ENCODE measurements at places on chromosomes 13 and 19.

DNA sequence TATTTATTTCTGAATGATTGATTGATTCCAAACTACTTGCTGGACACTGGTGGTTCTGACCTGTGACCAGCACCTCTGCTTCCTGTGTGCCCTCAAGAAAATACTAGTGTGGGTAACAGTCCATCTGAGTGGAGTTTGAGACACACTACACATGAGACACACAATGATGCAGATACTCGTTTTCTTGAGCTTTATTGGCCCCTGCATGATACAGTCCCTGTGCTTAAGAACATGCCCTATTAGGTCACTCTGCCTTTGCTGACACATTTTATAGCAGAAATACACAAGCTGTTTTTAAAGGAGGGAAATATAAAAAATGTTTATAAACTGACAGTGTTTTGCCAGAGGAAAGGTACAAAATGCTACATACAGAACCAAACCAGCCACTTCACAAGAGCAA, 126.9 kb downstream of the STK24 start:
- no peak for DNase-seq

GRCh38 chr13:42703740-42704139, 77.6 kb upstream of the FAM216B start:
- no peak for DNase-seq

DNA sequence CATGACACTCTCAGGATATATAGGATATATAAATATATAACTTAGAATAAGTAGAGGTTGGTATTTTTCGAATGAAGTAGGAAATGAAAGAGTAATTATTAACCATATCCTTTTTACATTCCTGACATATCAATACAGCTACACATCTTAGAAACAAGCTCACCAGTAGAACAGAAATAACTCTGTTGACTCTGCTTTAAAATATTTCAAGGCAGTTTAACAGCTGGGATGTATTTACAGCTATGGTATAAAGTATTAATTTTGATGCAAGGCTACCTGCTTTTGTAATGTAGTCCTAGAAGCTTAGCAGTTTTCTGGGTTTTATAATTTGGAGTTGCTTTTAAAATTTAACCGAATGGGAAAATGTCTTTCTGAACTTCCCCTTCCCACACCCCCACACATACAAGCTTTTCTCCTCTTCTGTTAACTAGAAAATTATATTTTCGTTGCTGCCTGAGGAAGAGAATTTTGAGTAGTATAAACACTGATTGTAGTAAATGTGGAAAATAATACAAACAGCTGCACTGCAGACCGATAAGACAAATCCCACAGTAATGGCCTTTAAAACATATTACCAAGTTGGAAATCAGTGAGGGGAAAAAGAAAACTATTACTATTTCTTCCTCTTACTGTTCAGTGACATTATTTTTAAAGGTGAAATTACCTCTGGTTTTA, 147.7 kb downstream of the GGACT start:
- DNase-seq: no peak

DNA sequence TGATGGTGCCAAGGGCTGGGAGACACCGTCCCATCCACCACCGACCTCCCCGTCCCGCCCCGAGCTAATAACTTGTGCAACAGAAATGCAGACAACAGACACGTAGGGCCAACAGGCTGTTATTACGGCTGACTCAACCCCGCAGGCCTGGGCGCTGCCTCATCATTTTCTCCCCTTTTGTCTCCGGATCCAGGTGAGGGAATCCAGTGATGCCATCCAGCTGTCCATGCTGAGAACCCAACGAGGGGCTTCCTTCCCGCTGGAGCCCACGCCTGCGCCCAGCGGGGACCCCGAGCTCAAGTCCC, 6.4 kb upstream of the DIRAS1 start:
- no peak for DNase-seq

DNA sequence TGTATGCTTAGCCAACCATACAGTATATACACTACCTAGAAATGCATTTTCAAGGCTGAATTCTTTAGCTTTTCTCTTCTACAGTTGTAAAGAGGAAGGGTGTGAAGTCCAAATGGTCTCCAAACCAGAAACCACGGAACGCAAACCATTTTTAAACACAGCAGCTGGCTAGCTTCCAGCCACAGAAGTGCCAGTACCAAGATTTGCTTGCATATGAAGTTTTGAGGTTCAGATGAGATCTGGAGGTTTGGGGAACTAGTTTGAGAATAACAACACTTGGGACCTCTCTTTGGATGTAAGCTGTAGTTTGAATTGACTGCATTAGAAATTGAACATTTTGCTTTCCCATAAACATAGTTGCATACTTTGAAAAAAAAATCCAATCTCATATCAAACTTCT, 1243.5 kb downstream of the EFNB2 start:
- DNase-seq: no peak

GRCh38 chr19:28443361-28443760, 769.6 kb downstream of the UQCRFS1 start:
- no peak for DNase-seq

- DNase-seq: no peak
Measured at GRCh38 chr19:6916952-6917351, 29.6 kb downstream of the ADGRE1 start.

- DNase-seq: peak; percentile 74
Measured at GRCh38 chr13:30346153-30346788, 38.9 kb upstream of the KATNAL1 start.

DNA sequence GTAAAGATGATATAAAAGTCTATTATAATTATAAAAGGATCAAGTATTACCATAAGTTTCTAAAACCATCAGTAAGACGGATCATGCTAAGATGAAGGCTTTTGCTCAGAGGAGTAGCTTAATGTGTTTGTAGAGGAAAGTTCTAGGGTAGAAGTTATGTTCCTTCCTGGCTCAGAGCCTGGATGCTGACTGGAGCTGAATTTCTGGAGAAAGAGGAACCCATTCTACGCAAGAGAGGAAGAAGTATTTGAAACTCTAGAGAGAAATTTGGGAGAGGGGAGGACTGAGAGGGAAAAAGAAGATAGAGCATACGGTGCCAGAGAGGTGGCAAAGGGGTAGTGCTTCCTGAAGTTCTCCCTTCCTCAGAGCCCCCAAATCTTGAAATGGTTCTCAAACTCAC, 51.4 kb upstream of the SGCG start:
- no peak for DNase-seq

DNA sequence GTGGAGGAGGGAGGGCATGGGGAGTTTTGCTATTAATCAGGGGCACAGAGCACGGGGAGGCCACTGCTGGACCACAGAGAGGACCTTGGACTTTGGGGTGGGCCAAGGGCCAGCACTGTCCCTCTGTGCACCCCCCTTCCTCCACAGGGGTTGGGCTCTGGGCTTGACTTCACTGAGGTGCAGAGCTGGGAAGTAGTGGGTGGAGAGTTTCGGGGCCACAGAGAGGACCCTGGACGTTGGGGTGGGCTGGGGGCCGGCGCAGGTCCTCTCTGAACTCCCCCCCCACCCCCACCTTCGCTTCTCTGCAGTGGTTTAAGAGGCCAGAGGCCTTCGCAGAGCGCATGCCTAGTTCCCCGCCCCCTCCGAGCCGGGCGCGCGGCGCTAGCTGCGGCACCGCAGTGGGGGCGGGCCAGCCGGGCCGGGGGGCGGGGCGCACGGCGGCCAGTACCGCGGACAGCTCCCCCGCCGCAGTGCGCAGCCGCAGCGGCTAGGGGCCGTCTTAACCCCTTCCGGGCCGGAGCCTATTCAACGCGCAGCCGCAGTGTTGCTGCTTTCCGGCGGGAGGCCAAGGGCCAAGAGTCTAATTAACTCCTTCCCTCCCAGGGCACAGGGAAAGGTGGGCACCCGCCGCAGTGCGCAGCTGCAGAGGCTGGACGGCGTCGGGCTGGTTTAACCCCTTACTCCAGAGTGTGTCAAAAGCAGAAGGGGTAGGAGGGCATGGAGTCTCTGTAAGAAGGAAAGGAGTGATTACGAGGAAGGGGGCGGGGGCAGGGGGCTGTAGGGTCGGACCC, 3.7 kb downstream of the KCNC3 start:
- DNase-seq: peak; percentile 70

GRCh38 chr13:48564056-48564455, 31.2 kb upstream of the RCBTB2 start:
- no peak for DNase-seq

- DNase-seq: no peak
Measured at GRCh38 chr19:2337329-2337707, 8.8 kb downstream of the SPPL2B start.

DNA sequence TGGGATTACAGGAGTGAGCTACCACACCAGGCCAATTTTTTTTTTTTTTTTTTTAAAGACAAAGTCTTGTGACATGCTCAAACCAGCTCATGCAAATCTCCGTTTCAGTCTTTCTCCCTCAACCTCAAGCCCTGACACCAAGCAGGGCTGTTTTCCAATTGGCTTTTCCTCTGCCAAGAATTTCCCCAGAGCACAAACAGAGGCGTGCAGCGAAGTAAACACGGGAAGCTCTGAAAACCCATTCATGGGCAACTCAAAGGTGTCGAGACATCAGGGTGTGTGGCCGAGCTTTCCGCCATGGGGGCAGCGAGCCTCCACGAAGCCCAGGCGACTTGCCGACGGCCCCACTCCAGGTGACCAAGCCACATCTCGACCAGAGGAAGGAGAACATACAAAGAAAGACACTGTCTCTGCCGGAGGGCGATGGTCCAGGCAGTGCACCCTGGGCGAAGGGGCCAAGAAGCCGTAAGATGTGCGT, 70.0 kb downstream of the INSR start:
- DNase-seq: no peak

GRCh38 chr13:85549819-85550218, 249.4 kb downstream of the SLITRK6 start:
- DNase-seq: no peak

DNA sequence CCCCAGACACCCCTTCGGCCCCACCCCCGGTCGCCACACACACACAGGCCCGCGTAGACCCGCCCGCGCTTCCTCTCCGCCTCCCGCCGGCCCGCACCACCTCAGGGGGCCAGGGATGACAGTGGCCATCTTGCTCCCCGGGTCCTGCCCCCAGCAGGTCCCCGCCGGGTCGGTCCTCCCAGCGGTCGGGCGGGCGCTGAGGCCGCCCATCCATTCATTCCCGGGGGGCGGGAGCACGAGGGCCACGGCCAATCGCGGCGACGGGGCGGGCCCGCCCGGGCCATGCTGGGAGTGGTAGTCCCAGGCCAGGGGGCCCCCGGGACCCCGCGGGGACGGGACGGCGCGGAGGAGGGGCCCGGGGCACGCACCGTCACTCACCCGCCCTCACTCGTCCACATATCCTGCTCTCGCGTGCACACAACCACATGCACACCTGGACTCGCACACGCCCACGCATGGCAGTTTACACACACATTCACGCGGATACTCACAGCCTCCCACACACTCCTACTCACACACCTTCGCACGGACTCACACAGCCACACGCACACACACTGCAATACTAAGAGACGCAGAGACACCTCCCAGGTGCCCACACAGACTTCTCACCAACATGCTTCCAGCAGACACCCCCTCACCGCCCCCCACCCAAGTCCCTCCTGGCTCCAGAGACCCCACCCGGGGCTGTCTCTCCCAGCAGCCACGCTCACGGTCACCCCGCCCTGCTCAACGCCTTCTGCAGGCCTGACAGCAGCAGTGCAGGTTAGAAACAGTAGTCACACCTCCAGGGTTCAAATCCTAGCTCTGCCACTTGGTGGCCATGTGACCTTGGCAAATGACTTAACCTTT, at the start of gene DPF1:
Gene DPF1, minus strand, starts transcription at position 209 of the 849 bp plus-strand sequence. Its CDS starts 80 bp downstream, at position 129.
- peak; percentile 42 for DNase-seq

DNA sequence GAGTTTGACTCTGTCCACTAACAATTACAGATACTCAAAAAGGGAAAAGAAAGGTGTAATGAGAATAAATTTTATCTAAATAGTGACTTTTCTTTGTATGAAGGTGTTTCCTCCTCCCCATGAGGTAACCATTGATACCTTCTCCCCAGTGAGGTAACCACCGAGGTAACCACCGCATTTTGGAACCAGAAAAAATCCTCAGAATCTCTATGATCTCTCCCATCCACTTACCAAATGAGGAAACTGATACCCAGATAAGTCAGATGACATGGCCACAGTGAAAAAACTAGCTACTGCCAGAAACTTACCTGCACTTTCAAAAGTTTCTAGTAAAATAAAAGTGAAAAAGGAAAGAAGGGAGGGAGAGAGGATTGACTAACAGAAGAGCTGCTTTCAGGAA, 124.0 kb upstream of the FNDC3A start:
- no peak for DNase-seq

DNA sequence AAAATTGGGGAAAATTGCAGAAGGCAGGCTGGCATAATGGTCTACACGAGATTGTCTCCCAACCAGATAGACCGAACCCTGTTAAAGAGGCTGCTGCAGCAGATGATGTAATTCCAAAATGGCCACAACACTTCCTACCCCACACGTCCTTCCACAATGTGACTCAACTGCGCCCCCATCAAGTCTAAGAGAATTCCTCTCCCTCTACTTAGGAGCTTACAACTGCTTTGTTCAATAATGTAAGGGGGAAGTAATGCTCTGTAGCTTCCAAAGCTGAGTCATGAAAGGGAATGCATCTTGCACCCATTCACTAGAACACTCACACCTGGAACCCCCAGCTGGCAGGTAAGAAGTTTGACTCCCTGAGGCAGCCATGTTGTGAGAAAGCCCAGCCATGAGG, 117.8 kb upstream of the IRS2 start:
- no peak for DNase-seq

- no peak for DNase-seq
Measured at GRCh38 chr13:53092931-53093330, 64.3 kb downstream of the OLFM4 start.

DNA sequence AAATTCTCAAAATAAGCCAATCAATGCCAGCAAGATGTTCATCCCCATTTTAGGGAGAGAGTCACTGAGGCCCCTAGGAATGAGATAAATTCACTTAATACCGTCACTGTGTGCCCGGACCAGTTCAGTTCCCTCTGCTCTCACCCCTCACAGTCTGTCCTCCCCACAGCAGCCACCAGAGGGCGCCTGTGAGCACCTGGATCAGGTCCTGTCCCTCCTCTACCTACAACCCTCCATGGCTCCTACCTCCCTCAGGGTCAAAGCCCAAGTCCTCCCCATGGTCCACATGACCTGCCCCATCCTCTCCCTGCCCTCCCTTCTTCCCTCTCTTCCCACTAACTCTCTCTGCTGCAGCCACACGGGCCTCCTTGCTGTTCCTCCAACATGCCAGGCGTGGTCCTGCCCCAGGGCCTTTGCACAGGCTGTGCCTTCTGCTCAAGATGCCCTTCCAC, 42.0 kb upstream of the NFIC start:
- DNase-seq: peak; percentile 67

DNA sequence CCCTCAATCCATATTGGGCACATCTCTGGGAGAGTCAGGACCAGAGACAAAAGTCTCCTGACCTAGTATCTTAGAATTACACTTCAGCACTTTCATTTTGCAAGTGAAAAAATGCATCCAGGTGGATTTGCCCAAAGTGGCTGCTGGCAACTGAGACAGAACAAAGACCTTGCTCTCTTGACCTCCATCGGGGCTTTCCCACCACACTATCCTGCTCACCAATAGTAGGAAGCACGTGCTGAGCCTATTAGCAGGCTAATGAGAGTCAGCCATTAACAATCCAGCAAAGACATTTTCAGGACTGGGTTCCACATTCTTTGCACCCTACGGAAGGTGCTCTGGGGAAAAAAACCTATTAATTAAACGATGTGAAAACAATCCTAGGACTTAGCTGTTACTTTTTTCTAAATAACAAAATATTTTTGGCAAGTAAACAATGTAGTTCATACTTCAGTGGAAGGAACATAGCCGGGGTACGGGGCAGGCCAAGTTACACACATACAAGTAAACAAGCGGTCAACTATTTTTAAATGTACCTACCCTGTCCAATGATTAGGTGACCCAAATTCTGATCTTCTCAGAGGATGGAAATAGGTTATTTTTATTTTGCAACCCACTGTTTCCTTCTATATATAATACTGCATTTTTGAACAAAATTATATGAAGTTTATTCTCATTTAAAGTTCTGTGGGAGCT, 78.6 kb downstream of the CDADC1 start:
- no peak for DNase-seq

Measured in CD4-positive, alpha-beta T cell treated with Interleukin-21 for 1 hour (primary cell).